Muscle of leg (tissue), 16 donors: ENCODE measurements at places on chromosomes 7 and 10. TPM values are rescaled to one million over a fixed set of nuclear protein-coding genes. Genes with fewer than 3 reads are reported as not detected.

- no peak for DNase-seq
Measured at GRCh38 chr10:70744617-70745143, 40.5 kb downstream of the TBATA start.

HACD1 gene
- total RNA-seq, result 101 TPM

- no peak for DNase-seq
Measured at GRCh38 chr7:1999278-1999984, 233.3 kb downstream of the MAD1L1 start.

GRCh38 chr7:75038508-75038907, 35.1 kb downstream of the RCC1L start:
- DNase-seq, result no peak

DNA sequence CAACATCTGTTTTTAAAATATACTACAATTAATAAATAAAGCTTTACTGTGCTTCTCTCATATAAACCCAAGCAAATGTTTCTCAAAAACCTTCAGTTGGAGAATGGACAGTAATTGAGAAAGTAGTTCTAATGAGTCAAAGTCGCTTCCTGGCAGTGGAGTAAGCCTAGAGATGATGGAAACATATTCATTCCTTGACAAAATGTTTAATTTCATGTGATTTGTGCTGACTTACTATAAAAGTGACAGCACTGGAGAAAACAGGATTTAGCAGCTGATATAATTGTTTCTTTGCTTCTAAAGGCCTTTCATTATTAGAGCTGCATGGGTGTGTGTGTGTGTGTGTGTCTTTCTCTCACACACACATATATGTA, 9.0 kb downstream of the ELMO1 start:
- no peak for DNase-seq

- peak; percentile 50 for DNase-seq
Measured at GRCh38 chr7:16619979-16620408, 25.6 kb downstream of the ANKMY2 start.

ASAH2 gene
- 1.6 TPM for total RNA-seq

UCMA gene
- 2.6 TPM for total RNA-seq

DNA sequence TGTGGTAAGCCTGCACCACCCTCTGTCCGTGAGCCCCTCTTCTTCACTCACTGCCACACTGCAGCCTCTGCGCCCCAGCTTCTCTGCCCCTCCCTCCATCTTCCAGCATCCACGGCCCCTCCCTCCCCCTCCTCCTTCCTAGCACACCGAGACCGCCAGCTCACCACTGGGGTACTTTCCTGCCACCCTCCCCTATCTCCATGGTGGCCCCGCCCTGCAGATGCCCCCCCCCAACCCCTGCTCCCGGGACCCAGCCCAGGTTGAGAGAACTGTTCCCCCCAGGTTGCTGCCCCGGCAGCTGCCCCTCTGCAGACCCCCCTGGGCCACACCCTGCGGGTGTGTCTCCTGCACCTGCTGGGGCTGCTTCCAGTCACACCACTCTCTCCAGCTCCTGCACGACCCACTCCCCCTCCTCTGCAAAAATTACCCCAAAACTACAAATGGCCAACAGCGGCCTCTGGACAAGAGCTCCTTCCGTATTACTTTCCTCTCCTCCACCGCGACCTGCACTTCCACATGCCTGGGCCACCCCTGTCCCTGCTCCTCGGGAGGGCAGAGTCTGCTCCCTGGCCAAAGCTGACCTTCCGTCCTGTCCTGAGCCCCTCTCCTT, 209.2 kb upstream of the PPP2R2D start:
- no peak for DNase-seq

DNA sequence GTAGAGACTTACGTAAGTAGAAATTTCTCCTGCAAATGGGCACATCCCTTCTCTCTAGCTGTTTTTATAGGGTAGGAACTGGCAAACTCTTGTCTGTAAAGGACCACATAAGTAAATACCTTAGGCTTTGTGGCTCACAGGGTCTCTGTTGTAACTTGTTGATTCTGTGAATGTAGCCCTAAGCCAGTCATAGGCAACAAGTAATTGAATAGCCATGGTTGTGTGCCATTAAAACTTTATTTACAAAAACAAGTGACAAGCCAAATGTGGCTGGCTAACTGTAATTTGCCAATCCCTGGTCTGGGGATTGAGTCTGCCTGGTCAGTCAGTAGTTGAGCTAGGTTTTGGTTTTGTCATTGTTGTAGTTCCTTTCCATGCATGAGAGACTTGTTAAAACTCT, 5.3 kb upstream of the KLF6 start:
- DNase-seq, result no peak

PTPN12 gene
- total RNA-seq, result 34.9 TPM

DNA sequence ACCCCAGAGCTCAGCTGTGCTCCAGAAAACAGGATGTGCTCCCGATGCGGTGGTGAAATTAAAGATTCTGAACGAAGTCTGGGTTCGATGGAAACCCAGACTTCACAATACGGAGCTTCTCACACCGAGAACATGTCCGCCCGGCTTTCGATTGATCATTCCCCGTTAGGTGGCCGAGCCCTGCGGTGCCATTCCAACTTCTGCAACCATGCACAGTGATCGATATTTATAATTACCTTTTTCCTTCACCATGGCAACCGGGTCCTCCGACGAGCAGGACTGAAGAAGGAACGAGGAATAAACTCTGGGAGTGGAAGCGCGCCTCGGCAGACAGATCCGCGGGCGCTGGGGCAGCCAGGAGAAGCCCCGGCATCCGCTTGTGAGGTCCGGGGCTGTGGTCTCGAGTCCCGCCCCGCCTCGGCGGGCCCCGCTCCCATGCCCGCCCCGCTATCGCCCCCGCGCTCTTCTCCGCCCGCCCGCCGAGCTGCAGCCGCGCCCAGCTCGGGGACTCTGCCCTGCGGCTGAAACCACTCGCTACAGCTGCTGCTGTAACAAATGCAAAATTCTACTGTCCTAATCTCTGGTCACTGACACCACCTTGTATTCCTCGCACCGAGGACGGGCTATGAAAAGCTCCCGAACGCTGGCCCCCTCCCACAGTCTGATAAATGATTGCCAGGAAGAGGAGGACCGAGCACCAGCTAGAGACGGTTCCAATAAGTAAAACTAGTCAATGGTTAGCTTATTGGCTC, 26.2 kb downstream of the ABLIM1 start:
- DNase-seq, result peak; percentile 79

DNA sequence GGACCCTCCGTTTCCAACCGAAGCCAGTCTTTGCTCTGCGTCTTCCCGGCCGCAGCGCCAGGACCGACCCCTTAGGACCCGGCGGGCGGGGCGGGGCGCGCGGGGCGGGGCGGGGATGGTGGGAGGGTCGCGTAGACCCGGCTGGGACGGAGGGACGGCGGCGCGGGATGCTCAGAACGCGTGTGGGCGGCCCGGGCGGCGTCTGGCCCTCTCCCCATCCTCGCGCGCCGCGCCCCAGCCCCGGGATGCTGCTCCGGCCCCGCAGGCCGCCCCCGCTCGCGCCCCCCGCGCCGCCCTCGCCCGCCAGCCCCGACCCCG, at the start of gene UTF1:
UTF1 (plus strand) TSS at position 174 of the 318 bp plus-strand sequence; CDS start at position 246, 72 bp downstream.
- no peak for DNase-seq

DNA sequence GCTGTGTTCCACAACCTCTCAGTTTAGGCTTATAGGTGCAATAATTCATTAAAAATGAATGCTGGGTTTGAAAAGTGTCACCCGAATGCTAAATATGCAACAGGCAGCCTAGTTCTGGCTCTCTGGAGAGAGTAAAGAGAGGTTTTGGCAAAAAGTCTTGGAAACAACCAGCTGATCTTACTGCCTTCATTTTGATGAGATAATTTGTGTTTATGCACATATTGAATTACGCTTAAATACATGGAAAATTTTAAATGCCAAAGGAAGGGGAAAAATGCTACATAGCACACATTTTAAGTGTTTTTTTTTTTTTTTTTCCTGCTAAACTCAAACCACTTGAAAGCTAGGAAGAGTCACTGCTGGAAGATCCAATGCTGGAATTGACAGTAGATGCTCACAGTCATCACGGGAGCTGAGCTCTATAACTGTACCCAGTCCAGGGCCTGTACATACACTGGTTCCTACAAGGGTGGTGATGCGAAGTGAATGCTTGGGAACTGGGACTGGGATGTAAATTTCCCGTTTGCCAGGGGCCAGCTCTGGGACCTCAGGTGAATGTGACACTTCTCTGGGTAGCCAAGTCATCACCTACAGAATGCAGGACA, 151.5 kb downstream of the PFKFB3 start:
- peak; percentile 54 for DNase-seq

GRCh38 chr7:30795161-30795948, 24.1 kb downstream of the MINDY4 start:
- no peak for DNase-seq

- DNase-seq, result no peak
Measured at GRCh38 chr7:22357311-22358175, 589 bp upstream of the RAPGEF5 start.

- peak; percentile 52 for DNase-seq
Measured at GRCh38 chr7:148883266-148884048, 634 bp downstream of the EZH2 start.

- peak; percentile 93 for DNase-seq
Measured at GRCh38 chr10:119199231-119199992, 8.0 kb upstream of the GRK5 start.
